Astrocyte (in vitro differentiated cells and primary cell): ENCODE measurements at places on chromosomes 11 and 22.

DNA sequence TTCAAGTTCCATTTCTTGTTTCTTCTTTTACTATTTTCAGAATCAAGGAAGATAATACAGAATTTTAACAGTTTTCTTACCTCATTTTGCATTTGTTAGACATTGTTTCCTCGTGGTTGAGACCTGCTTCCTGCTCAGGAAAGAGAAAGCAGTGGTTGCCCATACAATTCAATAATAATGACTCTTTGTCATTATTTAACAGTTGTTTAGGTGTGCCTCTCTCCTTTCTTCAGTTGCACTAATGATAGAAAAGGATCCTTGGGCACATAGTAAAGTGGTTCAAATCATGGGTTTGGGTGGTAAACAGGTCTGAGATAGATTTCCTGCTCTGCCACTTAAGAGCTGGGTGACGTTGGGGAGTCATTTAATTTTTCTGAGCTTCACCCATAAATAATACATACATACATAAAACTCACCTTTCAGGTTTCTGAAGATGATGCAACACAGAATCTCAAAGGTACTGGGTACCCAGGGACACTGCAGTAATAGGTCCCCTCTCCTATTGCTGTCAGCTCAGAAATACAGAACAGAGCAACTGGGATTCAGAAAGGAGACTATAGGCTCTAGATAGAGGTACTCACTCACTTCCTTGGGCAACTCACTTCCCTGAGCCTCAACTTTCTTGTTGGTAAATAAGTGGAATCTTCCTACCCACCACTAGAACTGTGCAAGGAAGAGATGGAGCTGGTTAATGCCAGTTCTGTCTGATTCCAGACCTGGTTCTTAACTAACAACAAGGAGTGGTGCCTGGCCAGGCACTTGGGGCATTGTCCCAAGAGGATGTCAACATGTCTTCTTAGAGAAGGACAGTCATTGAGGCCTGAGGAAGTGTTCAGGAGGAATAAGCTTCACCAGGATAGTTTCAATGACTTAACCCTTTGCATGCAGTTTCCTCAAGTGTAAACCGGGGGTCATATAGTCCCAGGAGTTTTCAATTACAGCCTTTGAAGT is 34.9 kb downstream of the CD44 start:
- no peak for DNase-seq

- no peak for DNase-seq
Observed at GRCh38 chr11:62419314-62419929, 589 bp downstream of the SCGB1A1 start.

GRCh38 chr11:103631841-103632240 is 404.6 kb upstream of the DDI1 start:
- no peak for DNase-seq

- no peak for DNase-seq
Observed at GRCh38 chr11:44189986-44190882, 94.8 kb downstream of the EXT2 start.

GRCh38 chr11:86769219-86769618 is 31.1 kb upstream of the PRSS23 start:
- DNase-seq = no peak

DNA sequence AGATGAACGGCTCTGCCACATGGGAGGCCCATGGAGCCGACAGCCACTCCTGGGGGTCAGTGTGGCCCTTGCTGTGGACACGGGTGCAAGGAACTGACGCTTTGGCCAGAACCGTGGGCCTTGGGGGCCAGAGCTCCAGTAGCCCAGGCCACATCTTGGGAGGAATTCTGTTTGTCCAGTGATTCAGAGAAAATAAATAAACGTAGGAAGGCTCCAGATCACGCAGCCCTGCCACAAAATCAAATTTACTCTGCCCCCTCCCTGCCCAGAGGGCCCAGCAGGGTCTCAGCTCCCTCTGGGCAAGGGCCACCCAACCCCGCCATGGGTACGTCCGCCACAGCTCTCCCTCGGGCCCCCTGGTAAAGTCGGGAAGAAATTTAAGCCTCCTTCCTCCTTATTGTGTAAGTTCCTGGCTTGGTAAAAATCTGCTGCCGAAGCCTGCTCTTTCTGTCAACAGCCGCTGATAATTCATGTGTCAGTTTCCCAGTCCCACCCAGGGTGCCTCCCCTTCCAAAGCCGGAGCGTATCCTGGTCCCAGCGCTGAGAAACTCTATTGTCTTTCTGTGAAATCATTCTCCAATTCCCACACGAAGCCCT is 6.9 kb upstream of the MUC5AC start:
- DNase-seq = peak; percentile 12

DNA sequence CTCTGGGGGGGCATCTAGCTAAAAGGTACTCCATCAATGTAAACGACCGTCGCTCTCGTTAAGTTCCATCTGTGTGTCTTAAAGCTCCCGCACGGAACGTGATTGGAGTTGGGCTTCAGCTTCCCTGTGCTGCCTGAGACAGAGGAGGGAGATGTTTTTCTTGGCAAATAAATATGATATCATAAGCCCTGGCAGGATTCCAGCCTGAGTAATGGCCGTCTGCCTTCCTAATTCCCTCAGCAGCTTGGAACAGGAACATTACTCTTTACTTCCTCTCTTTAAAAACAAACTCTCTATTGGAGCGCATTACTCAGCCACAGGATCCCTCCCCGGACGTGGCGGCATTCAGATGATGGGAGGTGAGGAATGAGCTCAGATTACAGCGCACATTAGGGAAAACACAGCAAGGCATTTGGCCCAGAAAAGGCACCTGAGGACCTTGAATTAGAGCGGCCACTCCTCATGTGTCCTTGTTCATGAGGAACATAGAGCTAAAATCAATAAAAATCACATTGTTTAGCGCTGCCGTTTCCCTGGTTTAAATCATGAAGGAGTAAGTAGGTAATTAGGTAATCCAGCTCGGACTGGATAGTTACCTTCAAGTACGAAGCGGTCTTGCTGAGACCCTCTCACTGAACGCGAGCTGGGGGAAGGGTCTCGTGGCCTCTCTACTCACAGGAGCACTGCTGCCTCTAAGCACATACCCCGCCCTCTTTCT is 230.4 kb downstream of the ST3GAL4 start:
- DNase-seq = peak; percentile 91

- no peak for DNase-seq
Observed at GRCh38 chr11:84295815-84296214, 1009.6 kb upstream of the CCDC90B start.

DNA sequence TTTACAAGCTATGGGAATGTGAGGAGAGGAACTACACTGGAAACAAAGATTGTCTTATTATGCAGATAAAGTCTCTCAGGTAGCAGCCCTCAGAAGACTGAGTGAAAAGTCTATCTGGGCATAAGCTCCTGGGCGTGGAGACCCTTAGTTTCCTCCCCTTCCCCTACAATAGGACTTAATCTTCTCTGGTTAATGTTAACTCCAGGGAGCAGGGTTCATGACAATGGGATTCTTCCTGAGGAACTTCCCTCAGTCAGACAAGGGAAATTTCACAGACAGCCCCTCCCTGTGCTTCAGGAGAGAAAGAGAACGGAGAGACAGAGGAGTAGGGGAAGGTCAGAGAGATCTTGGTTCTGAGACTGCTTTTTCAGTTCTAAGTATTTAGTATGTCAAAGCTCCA is 1428.6 kb downstream of the LRRC4C start:
- DNase-seq = no peak

DNA sequence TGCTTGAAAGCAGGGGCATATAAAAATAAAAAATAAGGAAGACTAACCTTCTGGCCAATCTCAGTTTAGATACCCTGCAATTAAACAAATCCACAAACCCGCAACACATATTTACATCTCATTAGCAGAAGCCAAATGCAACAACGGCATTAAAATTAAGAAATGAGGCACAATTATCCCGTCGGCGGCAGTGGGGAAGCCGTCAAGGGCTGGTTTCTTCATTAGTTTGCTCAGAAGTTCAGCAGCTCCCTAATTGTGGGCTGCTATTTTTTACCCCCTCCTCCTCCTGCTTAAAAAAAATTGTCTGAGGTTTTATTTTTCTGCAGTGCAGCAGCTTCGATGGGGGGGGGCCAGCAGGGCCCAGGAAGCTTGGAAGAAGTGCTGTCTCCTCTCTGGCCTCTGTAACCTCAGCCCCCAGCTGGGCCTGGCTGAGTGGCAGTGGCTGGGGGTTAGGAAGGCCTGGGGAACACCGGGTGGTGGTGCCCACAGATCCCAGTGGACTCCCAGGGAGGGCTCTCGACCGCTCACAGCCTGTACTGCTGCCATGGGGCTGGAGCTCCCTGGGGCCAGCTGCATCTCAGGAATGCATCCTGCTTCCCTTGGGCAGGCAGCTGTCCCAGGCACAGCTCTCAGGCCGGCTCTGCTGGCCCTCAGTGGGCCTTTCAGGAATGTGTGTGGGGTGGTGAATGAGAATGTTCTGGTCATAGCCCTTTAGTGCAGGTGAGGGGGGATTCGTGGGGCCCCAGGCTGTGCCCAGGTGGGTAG is 148.7 kb upstream of the B3GAT1 start:
- DNase-seq = no peak

DNA sequence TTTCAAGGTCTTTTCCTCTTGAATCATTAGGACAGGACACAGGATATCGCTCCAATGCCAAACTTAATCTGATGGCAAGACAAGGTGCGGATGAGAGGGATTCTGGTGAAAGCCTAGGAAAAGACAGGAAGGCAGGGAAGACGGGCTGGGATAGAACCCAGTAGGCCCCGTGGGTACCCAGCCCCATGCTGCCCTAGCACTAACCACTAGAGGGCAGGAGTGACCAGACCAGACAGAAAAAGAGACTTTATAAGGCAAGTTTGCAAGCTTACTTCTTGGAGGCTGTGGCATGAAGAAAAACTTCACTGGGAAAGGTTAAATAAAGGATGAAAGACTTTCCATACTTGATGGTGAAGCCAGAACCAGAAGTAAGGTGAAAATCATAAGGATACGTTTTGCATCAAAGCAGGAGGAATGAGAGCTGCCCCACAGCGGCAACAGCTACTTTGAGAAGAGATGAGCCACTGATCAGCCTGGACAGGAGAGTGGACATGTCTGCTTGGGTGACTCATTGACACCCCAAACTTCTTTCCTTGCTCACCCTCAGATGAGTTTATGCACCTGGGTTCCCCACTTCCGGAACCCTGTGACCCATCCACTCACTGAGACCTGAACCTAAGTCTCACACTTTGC is 39.8 kb downstream of the SYN3 start:
- no peak for DNase-seq

DNA sequence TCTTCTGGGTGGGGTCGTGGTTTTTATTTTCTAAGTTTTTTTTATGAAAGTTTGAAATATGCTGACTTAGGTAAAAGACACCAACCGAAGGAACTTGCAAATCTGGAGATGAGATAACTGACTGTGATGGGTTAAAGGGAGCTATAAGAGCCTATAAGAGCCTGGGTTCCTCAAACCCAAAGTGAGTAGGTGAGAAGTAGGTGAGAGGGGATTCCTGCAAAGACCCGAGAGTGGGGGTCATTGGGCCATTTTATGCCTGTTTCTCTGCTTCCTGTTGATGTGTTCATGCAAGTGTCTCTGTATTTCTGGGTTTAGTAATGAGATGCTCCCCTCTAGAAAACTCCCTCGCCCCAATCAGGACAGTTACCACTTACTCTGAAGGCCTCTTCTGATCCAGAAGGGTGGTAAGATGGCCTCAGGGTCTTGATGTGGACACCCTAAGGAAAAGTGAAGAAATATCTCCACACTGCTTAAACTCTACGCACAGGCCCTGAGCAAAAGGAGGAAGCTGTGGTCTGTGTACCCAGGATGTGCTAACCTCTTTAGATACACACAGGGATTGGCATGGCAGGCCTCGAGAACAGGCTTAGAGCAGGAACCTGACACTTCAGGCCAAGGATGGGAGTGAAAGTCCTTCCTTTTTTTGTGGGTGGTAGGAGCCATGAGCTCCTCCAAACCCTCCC is 1.8 kb downstream of the FLI1 start:
- no peak for DNase-seq

DNA sequence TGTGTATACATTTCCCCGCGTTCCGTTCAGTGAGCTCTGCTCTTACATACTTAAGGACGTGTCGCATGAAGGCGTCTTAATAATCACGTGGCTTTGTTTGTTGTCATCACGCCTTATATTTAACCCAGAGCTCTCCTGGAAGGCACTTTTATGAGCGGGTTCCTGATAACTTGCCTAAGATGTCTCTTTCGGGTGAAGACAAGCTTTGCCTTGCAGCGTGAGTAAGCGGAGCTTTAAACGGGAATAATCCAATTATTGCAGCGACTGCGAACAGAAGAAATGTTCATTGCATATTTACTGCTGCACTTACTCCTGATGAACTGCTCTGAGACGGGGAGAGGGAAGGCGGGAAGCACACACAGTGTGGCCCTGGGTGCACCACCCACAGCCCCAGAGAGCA is 1128.2 kb downstream of the BRD1 start:
- no peak for DNase-seq
